Stimulated activated CD4-positive, alpha-beta T cell treated with anti-CD3 and anti-CD28 coated beads, Interleukin-15, amount 100 ng/mL, for 1 hour (primary cell): ENCODE measurements at places on chromosomes 6 and 20.

DNA sequence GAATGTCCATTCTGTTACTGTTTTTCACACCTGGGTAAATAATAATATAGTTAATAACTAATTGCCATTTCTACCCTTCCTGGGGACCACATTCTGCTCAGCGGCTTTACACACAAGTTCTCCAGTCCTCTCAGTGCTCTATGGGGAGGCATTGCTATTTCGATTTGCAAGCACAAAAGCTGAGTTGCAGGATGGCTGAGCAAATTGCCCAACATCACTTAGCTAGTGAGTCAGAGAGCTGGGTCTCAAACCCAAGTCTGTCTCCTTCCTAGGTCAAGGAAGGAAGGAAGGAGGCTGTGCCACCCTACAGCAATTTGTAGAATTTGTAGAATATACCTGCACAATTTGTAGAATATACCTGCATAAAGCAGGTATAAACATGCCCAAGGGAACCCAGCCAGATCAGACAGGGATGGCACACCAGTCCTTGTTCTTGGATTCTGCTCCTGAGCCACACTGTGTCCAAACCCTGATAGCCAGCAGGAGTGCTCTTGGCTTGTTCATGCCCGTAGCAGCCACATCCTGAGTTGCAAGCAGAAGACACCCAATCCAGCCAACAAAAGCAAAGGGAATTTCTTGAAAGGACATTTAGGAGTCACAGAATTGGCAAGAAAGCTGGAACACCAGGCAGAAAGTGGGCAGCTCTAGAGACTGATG, 56.9 kb downstream of the LY86 start:
- no peak for DNase-seq

- no peak for DNase-seq
Measured at GRCh38 chr20:44021186-44021585, 106.5 kb downstream of the TOX2 start.

DNA sequence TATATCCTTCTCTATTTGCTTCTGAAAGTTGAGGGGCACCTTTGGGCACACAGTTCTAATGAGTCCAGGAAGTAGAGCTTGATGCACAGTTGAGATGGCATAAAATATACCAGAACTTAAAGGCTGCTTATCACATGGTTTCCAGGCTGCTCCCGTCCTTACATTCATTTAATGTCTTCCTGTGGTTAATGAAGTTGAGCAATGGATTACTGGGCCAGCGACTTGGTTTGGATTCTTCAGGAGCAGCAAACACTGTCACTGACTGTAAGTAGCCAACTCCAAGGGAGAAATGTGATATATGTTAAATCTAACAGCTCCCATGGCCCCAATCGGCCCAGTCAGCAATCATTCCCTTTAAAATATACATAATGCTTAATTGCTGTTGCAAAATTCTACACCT, 9.0 kb upstream of the TSHZ2 start:
- DNase-seq: no peak

GRCh38 chr6:162621246-162621645, 106.3 kb downstream of the PRKN start:
- DNase-seq: no peak

- DNase-seq: peak; percentile 39
Measured at GRCh38 chr6:26123947-26124780, 36.9 kb downstream of the HFE start.

- no peak for DNase-seq
Measured at GRCh38 chr6:117384659-117385058, 41.1 kb downstream of the ROS1 start.

DNA sequence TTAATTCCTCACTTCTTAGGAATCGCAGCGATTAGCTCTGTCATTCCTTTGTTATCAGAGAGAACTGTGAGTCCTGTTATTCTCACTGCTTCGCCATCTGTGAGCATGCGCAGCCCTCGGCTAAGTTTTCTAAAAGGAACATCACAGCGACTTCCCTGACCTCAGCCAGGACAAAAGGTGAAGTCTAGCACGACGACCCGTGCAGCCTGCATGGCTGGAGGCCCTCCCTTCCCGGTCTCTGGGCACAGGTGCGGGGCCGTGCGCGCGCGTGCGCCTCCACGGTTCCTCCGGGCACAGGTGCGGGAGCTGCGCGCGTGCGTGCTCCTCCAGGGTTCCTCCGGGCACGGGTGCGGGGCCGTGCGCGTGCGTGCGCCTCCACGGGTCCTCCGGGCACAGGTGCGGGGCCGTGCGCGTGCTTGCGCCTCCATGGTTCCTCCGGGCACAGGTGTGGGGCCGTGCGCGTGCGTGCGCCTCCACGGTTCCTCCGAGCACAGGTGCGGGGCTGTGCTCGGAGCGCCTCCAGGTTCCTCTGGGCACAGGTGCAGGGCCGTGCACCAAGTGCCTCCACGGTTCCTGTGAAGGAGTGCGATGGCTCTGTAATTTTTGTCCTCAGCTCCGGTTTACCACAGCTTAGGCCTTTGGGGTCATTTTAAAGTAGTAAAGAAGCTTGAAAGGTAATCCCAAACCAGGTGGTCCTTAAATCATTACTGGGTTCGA, 212.3 kb downstream of the ERMARD start:
- DNase-seq: no peak

GRCh38 chr6:161273274-161273751, 548 bp downstream of the AGPAT4 start:
- DNase-seq: peak; percentile 1

DNA sequence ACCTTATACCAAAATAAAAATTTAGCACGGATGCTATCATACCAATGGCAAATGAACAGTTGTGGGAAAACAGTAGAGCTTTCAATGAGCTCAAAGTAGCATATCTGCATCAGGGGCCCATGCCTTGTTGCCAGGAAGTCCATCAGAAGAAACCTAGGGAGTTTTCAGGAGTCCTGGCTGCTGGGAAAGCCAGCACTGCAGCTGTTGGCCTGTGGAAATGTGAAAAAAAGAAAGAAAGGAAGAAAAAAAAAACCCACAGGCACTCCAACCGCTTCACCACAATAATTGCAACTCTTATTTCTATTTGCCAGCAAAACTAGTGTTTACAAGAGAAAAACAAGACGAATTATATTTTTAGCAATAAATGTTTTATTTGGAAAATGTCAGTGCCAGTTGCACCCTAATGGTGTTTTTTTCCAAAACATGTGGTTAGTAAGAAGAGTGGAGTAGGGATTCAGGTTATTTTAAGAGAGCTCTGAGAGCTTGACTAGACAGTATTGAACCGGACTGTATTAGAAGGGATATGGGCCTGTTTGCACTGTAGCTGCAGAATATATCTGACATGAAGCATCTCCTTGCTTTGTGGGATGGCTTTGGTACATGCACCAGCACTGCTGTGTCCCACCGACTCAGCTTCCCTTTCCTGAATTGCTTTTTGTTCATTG, 137.3 kb downstream of the CCDC170 start:
- DNase-seq: no peak

- peak; percentile 9 for DNase-seq
Measured at GRCh38 chr6:11094411-11094851, 797 bp downstream of the SMIM13 start.

DNA sequence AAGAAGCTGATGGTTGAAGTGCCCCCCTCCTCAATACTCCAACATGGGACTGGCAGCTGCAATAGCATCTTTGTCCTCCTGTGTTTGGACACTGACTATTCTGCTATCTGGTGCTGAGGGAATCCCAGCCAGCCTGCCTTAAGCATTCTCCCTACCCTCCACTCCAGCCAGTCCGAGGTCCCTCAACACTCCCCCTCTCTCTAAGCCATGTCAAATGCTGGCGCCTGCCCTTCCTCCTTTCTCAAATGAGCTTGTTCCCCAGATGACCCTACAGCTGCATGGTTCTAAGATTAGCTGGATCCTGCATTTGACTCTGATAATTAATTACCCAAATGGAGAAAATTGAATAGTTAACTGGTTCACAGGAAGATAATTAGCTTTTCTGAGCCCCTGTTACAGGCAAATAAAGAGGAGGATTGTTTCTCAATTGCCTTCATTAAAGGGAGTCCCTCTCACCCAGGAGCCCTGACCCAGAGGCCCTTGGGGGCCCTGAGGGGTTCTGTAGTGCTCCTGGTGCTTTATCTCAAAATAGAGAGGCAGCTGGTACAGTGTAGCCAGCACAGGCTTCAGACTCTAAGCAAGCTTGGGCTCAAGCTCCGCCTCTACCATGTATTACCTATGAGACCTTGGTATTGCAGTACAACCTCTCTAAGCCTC, 37.9 kb upstream of the CHD6 start:
- no peak for DNase-seq

GRCh38 chr6:90216072-90216977, 80.3 kb downstream of the BACH2 start:
- no peak for DNase-seq

GRCh38 chr6:134686071-134686470, 263.8 kb downstream of the ALDH8A1 start:
- no peak for DNase-seq

- DNase-seq: no peak
Measured at GRCh38 chr20:43993560-43993959, 78.9 kb downstream of the TOX2 start.

- no peak for DNase-seq
Measured at GRCh38 chr6:110557199-110557598, 80.8 kb upstream of the SLC22A16 start.

- DNase-seq: no peak
Measured at GRCh38 chr6:13526727-13527670, 39.6 kb upstream of the GFOD1 start.

DNA sequence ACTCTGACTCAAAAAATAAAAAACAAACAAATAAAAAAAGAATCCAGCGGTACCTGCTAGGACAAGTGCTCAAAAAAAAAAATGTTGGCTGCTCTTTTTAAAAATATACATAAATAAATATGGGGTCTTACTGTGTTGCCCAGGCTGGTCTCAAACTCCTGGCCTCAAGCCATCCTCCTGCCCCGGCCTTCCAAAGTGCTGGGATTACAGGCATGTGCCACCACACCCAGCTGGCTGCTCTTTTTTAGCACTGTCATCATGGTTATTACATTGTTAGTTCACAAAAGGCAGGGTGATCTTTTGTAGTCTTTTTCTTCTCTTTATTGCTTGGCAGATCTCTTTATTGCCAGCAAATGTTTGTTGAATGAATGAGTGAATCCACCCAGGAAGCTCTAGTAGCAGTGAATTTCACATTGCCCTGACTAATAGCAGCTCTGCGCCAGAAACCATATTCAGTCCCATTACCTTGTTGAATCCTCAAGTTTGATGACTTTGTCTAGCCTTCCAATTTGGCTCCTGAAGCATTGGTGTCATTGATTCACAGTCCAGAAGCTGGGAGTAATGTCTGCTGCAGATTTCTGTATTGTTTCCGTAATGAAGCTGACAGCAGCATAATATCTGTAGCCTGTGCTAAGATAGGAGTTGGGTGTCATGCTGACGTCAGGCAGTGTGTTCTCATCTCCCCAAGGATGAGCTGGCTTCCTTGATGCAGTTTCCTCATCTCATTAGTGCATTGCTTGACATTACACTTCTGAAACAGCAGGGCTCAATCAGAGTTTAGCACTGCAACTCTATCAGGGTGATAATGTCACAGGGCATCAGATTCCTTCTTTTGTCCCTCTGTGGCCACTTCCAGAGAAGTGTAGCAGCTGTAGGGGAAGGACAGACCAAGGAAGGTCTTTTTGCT, 84.9 kb upstream of the TGM3 start:
- DNase-seq: no peak

- no peak for DNase-seq
Measured at GRCh38 chr6:20217324-20217855, 5.1 kb upstream of the MBOAT1 start.

DNA sequence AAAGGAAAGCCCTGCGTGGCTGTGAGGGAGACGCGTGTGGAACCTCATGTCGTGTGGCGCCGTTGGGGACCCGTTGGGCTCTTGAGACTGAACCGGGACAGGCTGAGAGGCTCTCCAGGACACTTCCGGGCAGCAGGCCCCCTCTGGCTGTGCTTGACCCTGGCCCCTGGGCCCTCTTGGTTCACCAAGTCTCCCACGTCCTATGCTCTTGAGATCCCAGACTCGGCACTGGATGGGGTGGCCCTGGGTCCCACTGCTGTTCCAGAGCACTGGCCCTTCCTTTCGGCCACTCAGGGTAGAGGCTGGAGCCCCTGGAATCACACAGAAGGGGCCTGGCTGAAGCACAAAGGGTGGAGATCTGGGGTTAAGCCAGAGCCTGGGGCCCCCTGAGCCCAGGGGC, 30.4 kb downstream of the NTSR1 start:
- no peak for DNase-seq

DNA sequence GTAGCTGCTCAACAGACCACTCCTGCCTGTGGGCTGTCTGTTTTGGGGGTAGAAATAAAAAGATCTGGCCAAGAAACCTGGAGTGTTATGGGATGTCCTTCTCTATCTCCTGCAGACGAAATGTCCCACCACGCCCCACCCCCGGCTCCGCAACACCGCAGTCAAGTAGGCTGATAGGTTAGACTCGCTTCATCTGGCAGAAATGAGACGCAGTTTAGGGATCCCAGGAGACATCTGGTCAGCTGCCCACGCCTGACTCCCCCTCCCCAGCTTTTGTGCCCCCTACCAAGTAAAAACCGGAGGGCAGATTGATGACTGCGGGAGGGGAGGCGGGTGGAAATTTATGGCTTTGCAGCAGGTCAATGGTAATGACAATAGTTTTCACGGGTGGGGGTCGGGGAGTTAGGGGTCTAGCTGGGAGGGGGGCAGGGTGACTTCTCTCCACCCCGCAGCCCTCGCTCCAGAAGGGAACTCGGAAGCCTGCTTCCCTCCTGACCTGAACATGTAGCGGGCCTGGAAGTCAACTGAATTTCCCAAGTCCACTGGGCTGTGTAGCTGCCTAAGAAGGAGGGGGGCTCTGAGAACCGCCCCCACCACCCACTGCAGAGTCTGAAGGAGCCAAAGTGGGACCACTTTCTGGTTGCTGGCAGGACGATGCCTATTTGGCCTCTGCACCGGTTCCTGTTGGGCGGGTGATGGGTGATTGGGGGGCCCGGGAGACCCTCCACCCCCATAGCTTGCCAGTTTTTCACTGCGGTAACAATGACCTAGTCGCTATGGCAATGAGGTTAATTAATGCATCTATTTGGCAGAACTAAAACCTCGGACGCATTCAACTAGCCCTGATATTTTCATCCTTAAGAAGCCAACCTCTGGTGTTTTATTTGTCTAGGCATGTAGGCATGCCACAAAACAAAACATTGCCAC, 25.7 kb downstream of the PMEPA1 start:
- no peak for DNase-seq
